ENCODE measurements at places on chromosomes 5 and 9.

DNA sequence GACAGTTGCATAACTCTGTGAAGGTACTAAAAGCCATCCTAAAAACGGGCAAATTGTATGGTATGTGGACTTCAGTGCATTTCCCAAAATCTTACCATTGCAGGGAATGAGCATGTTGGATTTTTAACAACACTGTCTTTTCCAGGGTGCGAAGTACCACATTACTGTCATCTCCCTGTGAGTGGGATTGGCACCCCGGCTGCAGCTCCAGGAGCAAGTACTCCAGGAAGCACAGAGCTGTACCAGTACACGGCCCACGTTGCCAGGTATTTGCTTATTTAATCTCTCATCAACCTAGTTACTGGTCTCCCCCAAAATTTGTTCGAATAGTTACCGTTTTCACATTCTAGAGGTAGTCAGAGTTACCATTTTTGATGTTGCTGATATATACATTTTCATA, 22.6 kb upstream of the TJP2 start:
- DNase-seq, result no peak

- no peak for DNase-seq
Observed at GRCh38 chr5:115435778-115436712, 108.5 kb downstream of the FEM1C start.

DNA sequence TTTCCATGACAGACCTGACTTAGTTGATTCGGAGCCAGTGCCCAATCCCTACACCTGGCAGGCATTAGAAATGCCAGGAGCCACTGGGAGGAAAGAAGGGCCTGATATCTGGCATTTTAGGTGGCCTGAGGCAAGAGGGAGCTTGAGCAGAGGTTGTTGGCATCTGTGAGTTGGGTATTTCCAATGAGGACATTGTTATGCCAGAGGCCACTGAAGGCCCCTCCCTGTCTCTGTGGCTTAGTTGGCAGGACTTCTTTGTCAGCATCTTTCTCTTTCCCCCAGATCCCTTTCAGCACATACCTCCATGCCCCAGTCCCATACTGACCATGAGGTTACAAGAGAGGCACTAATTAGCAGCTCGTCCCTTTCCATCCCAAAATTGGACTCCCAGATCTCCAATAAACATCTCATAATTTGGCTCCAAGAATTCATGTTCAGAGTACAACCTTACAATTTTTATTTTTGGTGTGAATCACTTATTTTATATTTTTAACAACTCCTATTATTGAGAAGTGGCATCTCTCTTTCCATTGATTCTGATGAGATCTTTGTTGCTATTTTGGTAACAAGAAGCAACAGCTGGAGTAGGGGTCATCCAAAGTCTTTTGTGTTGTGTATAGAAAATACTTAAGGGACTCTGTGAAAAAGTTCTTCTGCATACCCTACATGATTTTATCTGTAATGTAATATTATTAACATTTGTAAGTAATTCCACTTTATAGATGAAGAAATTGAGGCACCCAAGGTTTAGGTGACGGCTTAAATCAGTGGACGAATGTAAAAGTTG, 68.6 kb upstream of the MAP3K1 start:
- no peak for DNase-seq

DNA sequence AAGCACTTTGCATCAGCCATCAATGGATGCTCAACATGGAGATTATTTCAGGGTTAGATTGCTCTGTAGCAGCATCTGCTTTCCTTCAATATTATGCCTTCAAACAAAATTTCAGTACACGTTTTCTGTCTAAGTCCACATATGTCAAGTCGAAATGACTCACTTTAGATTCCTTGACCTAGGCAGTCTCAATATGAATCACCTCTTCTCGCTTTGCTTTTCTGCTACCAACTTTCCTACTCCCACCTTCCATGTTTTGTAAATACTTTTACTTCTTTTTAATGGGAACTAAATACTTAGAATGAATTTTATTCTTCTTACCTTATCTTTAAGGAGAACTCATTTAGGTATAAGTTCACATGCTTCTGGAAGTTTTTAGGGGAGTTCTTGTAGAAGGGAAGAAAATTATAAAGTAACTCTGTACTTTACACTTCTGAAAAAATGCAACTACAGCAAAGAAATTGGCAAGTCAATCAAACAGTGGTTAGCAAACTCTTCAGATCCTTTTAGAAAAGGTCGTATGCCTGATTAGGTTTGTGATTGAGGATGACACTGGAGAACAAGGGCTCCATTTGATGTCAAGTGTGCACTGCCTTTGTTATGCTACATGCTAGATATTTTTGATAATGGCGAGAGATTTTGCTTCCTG, 478.5 kb upstream of the SMARCA2 start:
- no peak for DNase-seq

- peak; percentile 80 for DNase-seq
Observed at GRCh38 chr9:130172858-130173665, 858 bp downstream of the NCS1 start.

DNA sequence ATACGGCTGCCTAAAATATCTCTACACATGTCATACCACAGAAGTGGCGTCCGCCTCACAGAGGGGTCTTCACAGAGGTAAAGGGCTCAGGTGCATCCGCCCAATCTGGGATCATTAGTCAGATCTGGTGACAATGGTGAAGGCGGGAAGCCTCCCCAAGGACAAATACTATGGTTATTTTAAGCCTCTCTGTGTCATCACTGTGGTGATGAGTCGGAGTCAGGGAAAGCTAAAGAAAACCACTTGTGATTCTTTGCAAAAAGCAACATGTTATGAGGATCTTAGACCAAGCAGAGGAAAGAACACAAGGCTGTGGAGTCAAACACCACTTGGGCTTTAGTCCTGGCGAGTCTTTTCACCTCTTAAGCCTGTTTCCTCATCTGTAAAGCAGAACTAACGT, 190.4 kb downstream of the DRD1 start:
- DNase-seq, result no peak

DNA sequence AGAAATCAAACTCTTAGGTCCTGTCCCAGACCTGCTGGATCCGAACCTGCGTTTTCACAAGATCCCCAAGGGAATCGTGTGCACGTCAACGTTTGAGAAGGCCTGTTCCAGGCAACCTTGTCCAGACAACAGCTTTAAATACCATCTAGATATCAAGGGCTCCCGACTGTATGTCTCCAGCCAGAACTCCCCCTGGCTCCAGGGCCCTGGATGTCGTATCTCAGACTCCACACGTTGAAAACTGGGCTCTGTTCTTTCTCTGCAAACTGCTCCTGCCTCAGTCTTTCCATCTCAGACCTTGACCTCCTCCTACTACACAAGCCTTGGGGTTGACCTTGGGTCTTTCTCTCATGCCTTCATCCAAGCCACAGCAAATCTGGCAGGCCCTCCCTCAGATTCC, 5.8 kb upstream of the ENG start:
- no peak for DNase-seq

GRCh38 chr9:120974921-120975320, 48.3 kb upstream of the TRAF1 start:
- no peak for DNase-seq

DNA sequence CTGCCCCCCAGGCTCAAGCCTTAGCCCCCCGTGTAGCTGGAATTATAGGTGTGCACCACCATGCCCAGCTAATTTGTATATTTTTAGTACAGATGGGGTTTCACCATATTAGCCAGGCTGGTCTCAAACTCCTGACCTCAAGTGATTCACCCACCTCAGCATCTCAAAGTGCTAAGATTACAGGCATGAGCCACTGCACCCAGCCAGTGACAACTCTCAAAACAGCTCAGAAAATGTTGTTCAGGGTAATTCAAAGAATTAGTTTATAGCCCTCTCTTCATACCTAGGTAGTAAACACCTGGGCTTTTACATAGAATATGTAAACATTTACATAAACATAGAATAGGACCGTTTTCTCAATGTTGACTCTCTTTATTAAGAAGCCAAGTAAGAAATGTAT, 168.7 kb downstream of the ENC1 start:
- no peak for DNase-seq

DNA sequence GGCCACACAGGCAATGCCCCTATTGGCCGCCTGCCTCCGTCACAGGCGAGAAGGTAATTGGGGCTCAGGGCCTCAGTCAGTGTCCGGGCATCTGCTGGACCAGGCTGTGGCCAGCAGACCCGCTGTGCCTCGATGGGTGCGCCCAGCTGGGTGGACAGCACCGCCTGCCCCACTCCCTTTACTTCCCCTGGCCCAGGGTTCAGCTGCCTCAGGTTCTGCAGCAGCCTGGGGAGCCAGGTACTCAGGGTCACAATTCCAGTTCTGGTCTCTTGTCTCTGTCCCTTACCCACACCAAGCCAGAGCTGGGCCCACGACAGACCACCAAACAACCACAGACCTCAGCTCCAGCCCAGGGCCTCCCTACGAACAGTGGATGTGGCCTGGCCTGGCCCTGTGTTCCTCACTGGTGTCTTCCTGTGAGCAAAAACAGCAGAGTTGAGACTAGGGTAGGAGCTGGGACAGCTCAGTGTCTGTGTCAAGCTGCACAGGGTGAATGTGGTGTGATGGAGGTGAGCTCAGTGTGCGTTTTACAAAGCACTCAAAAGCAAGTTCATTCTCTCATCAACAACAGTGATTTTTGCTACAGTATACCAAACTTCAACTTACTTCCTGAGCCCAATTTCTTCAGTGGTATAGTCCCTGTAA, 33.4 kb upstream of the SUSD3 start:
- DNase-seq, result no peak

DNA sequence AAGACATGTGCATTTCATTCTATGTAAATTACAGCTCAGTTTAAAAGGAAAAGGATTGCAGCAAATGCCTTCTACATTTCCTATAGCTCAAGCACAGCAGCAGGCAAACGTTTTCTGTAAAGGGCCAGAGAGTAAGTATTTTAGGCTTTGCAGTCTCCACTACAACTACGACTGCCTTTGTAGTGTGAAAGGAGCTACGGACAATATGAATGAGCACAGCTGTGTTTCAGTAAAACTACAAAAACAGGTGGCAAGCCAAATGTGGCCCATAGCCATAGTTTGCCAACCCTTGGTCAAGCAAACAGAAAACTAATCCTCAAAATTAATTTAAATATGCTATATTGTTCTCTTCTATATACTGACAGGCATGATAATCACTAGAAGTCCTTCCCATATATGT, 7.2 kb downstream of the PTBP3 start:
- DNase-seq, result no peak

DNA sequence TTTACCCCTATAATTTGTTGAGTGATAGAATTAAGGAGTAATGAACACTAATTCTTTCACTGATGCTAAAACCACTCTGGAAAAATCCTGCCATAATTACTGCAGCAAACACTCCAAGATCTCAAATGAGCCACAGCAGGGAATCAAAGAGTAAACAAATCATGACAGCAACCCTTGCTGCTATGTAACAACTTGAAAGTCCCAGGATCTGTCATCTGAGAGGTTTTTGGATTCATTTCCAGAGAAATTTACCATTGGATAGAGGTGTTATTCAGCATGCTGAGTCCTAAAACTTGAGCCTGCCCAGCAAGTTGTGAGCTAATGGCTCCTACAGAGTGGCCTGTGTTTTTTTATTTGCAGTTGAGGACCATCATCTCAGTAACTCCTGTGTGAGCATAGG, 59.2 kb downstream of the PRLR start:
- no peak for DNase-seq

- DNase-seq, result peak; percentile 66
Observed at GRCh38 chr9:134163371-134164196, 780 bp downstream of the RNU6ATAC start.

DNA sequence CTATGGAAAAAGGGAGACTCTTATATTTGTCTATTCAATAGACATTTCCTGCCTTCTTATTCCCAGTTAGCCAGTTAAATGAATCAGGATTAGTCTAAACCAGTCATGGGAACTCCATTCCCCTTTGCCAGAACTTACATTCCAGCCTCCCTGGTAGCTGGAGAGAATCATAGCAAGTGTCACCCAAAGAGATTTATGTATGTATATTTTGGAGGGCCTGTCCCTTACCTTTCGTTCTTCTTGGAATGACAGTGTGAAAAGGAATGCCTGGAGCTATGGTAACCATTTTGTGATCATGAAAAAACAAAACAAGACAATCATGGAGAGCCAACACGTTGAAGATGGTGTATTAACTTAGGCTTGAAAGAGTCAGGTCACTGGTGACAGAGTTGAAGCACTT, 627.7 kb downstream of the CCDC171 start:
- no peak for DNase-seq

DNA sequence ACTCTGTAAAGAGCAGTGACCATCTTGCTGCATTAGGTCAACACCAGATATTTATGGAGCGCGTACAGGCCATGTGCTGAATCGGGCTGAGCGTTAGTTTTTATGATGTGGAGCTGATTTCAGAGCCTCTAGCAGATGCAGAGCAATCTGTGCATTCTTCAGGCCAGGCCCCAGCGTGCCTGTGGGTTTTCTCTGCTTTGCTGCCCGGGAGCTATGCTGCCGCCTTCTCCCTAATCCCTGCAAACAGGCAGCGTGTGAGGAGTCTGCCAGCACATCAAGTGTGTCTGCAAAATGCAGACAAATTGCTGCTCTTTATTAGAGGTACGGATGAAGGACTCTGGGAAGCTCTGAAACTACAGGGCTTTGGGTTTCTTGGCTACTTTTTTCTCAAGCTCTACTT, 170.0 kb downstream of the NTRK2 start:
- peak; percentile 66 for DNase-seq

DNA sequence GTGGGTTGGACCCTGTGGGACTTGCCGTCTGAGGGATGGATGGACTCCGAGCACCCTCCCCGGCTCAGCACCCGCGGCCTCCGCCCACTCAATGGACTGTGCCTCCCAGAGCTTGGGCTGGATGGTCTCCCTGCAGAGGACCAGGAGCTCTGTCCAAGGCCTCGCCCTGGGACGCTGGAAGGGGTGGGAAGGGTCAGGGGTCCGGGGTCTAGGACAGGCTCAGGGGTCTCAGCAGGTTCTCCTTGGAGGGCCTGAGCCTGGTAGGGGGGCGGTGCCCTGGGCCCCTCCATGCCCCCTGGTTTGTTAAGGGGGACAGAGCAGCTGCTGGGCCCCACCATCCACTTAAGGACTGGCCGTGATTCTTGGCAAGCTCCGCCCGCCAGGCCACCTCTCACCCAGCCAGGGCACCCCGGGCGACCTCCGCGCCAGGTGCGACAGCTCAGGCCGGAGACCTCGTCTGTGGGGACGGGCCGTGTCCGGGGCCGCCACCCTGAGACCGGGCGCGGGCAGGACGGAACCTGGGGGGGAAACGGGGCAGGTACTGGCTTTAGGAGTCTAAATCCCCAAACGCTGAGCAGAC, 29.2 kb downstream of the EXOC3 start:
- peak; percentile 80 for DNase-seq

All from kidney (tissue), 22 donors.